ENCODE measurements at places on chromosomes 13 and 19.

DNA sequence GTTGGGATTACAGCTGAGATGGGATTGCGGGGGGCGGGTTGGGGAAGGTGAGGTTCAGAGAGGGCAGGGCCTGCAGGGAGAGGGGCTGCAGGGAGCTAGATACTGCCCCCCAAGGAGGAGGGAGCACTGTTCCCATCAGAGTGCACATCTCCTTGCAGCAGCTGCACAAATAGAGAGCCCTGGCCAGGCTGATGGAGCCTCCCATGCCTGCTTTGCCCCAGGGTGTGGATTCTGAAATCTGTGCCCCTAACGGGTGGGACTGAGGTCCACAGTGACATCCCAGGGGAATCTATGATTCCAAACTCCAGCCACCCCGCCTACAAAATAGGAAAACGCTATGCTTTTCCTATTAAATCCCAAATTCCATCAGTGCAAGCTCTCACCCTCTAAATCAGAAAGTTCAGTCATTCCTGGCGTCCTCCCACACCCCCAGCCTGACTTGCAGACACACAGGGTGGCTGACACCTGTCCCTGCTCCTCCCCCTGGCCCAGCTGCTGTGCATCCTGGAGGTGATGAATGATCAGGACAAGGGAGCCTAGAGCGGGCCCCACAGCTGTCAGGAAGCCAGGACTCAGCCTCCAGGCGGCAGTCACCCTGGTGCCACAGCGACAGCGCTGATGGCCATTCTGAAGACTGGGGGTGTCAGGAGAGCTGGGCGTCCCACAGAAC, 6.3 kb upstream of the CEACAM21 start:
- no peak for DNase-seq

- no peak for DNase-seq
Observed at GRCh38 chr13:37148501-37148900, 43.0 kb upstream of the CSNK1A1L start.

- DNase-seq: no peak
Observed at GRCh38 chr13:114259374-114259773, 22.0 kb upstream of the UPF3A start.

GRCh38 chr13:47521890-47522487, 479.1 kb downstream of the SUCLA2 start:
- DNase-seq: no peak

DNA sequence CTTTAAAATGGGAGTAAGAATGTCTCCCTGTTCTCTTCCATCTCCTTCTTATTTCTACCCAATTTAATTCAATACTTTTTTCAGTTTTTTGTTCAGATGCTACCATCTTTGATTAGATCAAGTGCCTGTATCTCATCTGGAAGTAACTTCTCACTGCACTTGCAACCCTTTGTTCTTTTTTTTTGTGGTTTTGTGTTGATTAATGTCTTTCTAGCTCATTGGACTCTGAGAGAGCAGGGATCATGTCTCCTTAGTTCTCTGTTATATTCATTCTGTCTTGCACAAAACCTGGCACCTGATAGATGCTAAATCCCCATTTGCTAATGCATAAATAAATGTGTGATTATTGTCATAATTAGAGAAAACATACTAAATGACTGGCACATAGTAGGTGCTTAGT, 834 bp upstream of the ITGBL1 start:
- DNase-seq: no peak

- no peak for DNase-seq
Observed at GRCh38 chr19:29202281-29202680, 10.7 kb downstream of the UQCRFS1 start.

DNA sequence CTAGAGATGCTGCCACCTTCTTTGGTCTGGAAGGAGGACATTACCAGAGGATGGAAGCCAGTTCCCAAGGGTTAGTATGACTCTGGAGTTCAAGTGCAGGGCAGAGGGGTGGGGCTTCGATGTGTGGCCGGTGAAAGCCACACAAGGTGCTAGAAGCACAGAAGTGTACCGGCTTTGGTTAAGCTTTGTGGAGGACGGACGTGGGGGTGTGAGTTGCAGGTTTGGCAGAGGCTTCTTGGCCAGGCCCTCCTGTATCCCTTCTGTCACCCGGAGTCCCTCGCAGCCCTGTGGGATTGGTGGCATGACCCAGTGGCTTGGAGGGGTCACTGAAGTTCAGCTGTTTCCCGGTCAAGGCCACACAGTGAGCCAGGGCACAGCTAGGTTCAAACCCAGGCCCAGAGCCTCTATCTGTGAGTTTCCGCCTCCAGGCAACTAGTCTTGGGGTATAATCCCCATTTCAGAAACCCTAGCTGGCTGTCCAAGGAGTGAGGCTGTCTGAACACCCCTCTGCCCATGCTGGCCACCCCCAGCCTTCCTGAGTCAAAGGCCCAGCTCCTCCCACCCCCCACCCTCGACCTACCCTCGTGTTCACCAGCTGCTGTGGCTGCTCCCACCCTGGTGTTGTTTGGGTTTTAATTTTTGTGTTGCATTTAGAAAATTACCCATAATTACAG, 4.6 kb upstream of the SSBP4 start:
- peak; percentile 9 for DNase-seq

DNA sequence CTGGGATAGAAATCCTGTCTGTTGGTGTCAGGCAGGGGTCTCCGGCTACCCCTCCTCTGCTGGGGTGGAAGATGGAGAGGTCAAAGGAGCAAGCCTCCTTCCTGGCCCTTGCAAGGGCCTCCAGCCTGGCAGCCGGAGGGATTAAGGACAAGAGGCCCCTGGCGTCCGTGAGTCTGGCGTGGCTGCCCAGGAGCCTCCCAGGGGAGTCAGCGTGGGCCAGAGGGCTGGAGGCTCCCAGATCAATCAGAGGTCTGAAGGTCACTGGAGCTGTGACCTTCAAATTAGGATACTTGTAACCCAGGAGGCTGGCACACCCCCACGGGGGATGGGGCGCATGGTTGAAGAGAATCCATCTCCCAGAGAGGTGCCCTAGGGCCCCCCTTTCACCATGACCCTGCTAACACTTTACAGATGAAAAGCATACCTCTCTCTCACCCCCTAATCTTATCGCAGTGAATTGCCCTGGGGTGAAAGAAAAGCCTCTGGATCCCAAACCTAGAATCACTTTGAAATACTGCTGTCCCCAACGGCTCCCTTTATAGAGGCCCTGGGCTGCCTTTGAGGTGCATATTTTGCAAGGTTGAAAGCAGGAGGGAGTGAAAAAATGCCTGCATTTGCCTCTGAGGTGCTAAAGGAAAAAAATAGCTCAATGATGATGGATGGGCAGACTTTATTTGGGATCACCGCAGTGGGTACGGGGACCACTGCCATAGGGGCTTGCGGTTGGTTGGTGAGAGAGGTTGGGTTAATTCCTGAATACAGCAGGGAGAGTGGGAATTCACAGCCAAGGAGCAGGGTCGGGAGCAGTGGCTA, 44.9 kb upstream of the PEG3 start:
- DNase-seq: no peak

- DNase-seq: no peak
Observed at GRCh38 chr13:97851269-97851668, 102.2 kb upstream of the IPO5 start.

DNA sequence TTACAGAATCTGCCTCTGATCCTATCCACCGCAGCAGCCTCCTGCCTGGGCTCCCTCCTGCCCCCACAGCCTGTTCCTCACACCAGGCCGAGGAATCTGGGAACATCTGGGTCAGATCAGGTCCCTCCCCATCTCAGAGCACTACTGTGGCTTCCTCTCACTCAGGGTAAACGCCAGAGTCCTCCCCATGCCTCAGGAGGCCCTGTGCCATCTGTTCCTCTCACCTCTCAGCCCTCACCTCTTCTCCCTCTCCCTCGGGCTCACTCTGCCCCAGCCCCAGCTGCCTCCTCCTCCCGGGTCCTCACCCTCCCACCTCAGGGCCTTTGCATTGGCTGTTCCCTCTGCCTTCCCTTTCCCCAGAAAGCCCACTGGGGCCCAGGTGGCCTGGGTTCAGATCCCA, 18.2 kb downstream of the FCGBP start:
- DNase-seq: no peak

DNA sequence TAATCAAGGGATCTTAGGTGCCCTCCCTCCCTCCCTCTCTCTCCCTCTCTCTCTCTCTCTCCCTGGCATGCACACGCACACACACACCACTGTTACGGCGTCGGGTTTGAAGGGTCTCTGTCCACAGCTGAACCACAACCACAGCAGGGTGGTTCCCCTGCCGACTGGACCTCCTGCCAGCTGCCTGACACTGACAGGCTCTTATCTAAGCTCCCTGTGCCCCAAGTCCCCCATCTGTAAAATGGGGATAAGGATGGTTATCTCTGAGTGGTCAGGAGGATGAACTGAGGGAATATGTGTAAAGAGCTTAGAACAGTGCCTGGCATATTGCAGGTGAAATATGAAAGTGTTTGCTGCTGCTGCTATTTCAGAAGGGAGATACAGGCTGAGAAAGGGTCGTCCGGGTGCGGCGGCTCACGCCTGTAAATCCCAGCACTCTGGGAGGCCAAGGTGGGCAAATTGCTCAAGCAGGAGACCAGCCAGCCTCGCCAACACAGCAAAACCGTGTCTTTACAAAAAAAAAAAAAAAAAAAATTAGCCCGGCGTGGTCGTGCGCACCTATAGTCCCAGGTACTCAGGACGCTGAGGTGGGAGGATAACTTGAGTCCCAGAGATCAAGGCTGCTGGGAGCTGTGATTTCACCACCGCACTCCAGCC, 852 bp upstream of the SHISA7 start:
- no peak for DNase-seq

- no peak for DNase-seq
Observed at GRCh38 chr13:109123971-109124370, 494.6 kb downstream of the MYO16 start.

DNA sequence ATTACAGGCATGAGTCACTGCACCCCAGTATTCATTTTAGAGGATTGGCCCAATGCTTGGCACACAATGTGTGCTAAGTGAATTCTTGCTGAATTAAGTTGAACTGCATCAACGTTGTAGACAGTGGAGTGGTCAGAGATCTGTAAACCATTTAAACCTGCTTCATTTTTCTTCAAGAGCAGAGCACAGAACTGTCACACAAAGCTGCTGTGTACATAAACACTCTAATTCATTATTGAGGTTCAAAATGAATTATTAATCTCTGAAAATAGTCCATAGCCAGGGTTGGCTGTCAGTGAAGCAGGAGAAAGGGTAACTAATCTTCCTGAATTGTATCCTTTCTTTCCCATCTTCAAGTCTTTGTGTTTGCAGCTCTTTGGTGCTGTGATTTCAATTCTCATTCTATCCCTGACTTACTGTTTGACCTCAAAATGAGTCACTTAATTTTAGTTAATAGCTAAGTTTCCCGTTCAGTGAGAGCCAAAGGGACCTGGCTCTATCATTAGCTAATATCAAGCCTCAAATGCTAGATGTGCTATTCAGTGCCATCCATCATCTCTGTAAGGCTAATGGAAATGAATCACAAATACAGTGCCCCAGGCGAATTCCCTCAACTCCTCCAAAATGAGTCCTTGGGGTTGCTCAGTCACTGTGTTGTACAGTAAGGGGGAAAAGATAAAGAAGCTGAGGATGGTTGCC, 77.0 kb upstream of the TSC22D1 start:
- no peak for DNase-seq

- no peak for DNase-seq
Observed at GRCh38 chr19:56097306-56097705, 23.8 kb downstream of the ZNF787 start.
